ENCODE measurements at places on chromosomes 13 and 19.

- no peak for DNase-seq
These were observed 1.9 kb downstream of the RAB11B start for GRCh38 chr19:8392017-8392591.

GRCh38 chr19:3822683-3823349, 36.6 kb upstream of the MATK start:
- DNase-seq = no peak

DNA sequence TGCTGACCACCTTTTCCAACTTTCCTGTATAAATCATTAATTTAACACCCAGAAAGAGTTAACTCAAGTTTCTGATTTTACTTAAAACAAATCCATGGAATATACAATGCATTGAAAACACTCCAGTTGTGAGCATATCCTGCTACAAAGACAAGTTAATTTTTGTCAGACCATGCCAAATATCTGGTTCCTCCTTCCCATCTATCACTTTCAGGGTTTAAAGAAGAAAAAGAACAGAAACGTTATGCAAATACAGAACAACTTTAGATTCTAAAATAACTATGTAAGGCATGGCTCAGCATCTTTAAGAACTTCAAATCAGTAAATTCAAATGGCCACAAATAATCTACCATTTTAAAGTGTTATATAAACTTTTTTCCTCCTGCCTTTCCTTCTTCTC, 14.9 kb downstream of the MRPS31 start:
- no peak for DNase-seq

DNA sequence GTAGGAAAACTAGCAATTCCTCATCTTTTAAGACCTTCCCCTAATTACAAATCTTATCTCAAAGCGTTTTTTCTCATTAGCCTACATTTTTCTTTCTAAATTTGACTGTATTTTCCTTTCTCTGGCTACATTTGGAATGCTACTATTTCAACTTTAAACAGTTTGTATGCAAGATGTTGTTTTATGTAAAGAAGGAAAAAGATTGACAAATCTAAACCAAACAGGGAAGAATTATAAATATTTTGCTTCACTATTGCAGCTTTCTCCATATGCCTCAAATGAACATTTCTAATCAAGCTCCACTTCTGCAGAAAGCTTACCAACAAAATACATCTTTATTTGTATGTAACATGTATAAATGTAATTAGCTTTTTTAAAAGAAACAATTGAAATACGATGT, 156.2 kb downstream of the MZT1 start:
- no peak for DNase-seq

- DNase-seq = peak; percentile 94
These were observed 984 bp downstream of the RPS11 start for GRCh38 chr19:49497047-49497788.

DNA sequence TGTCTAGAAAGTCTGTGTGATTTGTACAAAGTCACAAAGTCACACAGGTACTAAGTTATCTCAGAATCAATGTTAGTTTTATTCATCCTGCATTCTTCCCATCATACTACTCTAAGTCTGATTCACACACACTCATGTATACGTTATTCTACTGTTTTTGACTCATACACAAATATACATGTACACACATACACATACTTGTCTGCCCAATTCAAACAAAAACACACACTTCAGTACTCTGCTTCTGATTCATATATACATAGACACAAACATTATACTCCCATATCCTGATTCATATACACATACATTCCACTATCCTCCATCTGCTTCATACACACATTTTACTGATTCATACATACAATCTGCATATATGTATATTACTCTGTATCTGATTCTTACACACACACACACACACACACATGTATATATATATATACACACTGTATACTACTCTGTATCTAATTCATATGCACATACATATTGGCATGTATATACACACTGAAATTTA, 69.3 kb downstream of the KLF12 start:
- no peak for DNase-seq

- no peak for DNase-seq
These were observed 425.7 kb downstream of the KLF12 start for GRCh38 chr13:73708393-73708985.

- DNase-seq = peak; percentile 87
These were observed 6.5 kb upstream of the CIRBP start for GRCh38 chr19:1262623-1263123.

DNA sequence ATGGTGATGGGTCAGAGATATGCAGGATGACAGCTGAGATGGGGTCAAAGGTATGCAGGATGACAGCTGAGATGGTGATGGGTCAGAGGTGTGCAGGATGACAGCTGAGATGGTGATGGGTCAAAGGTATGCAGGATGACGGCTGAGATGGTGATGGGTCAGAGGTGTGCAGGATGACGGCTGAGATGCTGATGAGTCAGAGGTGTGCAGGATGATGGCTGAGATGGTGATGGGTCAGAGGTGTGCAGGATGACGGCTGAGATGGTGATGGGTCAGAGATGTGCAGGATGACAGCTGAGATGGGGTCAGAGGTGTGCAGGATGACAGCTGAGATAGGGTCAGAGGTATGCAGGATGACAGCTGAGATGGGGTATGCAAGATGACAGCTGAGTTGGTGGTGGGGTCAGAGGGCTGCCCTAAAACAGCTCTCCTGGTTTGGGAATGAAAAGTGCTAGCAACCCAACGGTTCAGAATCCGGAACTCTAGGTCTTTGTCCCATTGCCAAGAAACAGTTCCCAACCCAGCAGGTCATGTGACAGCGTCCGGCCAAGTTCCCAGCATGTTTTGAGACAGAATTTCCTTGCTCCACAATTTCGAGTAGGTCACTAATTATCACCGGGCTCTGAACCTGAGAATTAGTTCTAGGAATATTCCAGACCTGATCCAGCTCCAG, 3.2 kb downstream of the SELENOW start:
- no peak for DNase-seq

GRCh38 chr13:79908381-79908780, 427.4 kb downstream of the NDFIP2 start:
- DNase-seq = no peak

DNA sequence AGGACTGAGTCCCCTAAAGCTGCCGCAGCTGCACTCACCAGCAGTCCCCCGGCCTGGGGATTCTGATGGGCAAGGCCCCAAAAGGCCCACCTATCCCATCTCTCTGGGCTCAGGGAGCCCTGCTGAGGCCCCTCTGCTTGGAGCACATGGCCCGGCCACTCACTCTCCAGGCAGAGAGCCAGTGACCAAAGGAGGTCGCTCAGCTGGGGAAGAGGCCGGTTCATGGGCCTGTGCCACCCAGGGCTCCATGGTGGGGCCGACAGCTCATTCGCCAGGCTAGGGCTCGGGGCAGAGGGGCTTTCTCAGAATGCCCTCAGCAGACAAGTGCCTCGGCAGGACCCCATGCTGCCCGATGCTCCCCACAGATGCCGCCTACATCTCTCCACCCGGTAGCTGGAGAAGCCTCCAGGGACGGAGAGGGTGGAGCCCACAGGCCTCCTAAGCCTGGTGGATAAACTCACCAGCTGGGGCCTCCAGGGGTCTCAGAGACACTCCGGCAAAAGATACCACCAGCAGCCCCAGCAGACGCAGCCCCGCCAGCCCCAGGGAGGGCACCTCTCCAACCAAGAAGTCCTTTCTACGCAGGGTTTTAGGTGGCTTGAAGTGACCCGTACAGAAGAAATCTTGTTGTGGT, 54.4 kb downstream of the MLLT1 start:
- DNase-seq = peak; percentile 51

GRCh38 chr13:62643007-62643483, 1227.4 kb upstream of the PCDH20 start:
- no peak for DNase-seq

GRCh38 chr13:100235311-100235901, 146.5 kb downstream of the PCCA start:
- no peak for DNase-seq

Measured in spleen (tissue), 13 donors.